ENCODE measurements at places on chromosomes 12 and 14. TPM values are rescaled to one million over a fixed set of nuclear protein-coding genes. Genes with fewer than 3 reads are reported as not detected.
A peak's percentile ranks its signal among the peaks of the same experiment; 100 is the strongest.

- no peak for DNase-seq
Measured at GRCh38 chr12:89101440-89101839, 250.9 kb downstream of the DUSP6 start.

GRCh38 chr14:21671371-21671770, 2.2 kb downstream of the OR4E1 start:
- DNase-seq = no peak

GRCh38 chr14:60278350-60278749, 29.3 kb downstream of the PPM1A start:
- DNase-seq = no peak

The AQP2 gene
- total RNA-seq = not detected

The ADAM21 gene
- 0.66 TPM for total RNA-seq

GRCh38 chr14:77051116-77051515, 22.6 kb upstream of the IRF2BPL start:
- no peak for DNase-seq

DNA sequence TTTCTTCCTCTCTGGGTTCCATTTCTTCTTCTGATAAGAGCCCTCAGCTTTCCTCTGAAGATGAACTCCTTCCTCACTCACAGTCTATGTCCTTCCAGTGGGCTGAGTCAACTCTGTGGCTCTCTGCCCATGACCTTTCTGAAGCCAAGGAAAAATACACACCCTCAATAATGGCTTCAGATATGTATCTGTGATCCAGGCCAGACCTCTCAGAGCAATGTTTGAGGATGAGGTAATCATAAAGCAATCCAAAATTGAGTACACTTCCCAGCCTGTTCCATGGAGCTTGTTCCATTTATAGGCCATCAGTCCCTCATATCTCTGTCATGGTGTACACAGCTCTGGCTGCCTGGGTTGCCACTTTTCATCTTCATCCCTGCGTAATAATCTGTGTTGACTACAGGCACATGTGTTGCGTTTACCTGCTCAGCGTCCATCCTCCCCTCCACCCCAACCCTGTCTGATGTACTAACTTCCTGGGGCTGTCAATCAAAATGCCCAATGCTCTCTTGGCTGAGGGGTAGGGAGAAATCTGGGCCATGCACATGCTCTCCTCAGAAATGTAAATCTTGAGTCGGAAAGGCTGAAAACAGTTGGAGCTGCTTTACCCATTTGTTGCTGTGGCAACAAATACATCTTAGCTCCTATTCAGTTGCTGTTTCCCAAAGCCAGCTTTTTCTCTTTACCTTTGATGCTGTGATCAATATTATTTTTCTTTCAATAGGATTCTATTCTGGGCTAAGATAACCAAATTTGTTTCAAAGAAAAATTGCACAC, 377.8 kb upstream of the TMEM132C start:
- DNase-seq = no peak

The ATP6V1D gene
- 95.5 TPM for total RNA-seq

The PPM1H gene
- total RNA-seq = 3.1 TPM

- DNase-seq = peak; percentile 86
Measured at GRCh38 chr12:79174626-79175025, 310.1 kb downstream of the SYT1 start.

GRCh38 chr12:123109319-123109772, 41.5 kb downstream of the PITPNM2 start:
- DNase-seq = no peak

The ASCL1 gene
- not detected for total RNA-seq

GRCh38 chr12:106957583-106957982, 1.9 kb downstream of the TMEM263 start:
- no peak for DNase-seq

The GMPR2 gene
- 147 TPM for total RNA-seq

The CAPZA3 gene
- total RNA-seq = not detected

The PTGDR gene
- total RNA-seq = not detected

- no peak for DNase-seq
Measured at GRCh38 chr12:70213707-70214106, 29.5 kb upstream of the CNOT2 start.

DNA sequence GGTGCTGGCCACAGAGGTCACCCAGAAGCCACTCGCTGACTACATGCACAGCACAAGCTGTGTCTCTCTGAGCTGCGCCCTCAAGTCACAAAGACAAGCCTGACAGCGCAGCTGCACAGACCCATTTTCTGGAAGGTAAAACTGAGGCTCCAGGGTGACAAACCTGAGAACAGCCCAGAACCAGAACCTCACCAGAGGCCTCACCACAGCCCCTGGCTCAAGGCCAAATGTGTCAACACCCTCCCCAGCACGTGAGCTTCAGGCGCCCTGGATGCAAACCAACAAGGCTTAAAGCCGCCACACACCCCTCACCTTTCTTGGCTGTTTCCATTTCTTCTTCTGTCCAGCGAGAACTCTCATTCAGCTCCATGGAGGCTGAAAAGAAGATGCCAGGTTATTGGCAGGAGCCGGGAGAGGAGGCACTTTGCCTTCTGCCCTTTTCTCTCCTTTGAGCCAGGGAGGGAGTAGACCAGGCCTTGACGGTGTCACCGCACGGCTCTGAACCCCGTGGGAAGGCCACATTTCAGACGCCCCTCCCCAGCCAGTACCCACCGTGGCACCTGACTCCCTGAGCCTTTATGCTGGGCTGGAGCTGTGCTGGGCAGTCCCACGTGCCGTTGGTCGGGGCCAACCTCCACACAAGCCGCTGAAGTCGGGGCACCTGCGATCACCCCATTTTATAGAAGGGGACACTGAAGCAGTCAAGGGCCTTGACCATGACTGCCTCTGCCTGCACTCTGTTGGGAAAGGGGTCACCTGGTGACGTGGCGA, 103.1 kb downstream of the RFLNA start:
- DNase-seq = peak; percentile 60

GRCh38 chr12:4221258-4221620, 52.3 kb upstream of the CCND2 start:
- no peak for DNase-seq

- DNase-seq = peak; percentile 58
Measured at GRCh38 chr12:12010277-12011039, 60.3 kb upstream of the BCL2L14 start.

DNA sequence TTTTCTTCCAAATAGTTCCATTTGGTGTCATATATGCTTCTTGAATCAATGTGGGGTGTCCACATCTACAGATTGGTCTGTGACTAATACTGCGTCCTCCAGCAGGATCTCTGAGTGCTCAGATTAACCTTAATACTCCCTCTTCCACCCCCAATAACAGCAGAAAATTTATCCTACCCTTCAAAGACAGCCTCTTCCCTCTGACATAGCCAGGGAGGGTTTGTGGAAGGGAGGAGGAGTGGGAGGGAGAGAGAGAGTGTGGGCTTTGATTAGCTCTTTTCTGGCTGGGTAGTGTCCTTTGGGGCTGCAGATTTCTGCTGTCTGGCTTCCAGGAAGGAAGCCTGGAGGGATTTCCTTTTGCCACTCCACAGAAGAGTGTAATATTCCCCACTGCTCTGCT, 220.7 kb downstream of the TTC6 start:
- DNase-seq = no peak

The FZD10 gene
- total RNA-seq = not detected

DNA sequence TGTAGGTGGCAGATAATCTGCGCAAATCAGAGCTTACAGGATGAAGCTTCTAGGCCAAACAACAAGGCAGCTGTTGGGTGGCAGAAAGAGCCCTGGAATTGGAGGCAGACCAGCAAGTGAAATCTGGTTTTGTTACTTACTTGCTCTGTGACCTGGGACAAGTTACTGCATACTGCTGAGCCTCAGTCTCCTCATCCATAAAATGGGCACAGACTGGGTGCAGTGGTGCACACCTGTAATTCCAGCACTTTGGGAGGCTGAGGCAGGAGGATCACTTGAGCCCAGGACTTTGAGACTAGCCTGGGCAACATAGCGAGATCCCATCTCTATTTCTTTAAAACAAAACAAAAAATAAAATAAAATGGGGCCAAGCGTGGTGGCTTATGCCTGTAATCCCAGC, 31.4 kb upstream of the COX6A1 start:
- DNase-seq = no peak

DNA sequence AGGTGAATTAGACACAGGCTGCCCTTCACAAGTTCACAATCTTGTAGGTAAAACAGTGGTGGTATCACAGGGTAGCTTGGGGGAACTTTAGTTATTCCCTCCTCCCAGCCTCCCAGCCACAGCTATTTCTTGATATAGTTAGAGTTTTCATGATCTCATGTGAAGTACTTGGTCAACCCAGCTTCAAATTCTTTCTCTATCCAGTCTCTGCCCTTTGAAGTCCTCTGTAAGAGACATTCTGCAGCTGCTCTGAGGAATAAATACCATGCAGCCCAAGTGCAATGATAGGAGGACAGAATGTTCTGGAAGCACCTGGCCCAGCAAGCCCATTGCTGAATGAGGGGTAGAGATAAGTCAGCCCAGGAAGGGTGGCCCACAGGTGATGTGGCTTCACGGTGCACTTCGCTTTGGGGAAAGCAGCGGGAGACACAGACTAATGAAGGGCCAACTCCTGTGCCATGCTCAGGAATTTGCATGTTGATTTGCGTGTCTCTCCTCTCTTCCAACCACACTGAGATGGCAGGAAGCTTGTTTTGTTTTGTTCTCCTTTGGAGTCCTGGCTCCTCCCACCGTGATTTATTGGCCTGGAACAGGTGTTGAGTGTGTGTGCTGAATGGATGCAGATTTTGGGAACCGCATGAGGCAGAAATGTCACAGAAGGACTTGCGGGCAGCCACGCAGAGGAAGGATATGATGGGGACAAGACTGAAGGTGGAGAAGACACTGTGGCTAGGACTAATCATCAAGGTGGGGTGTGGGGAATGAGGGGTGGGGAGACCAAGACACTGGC, 8.0 kb upstream of the TXNRD1 start:
- DNase-seq = no peak

DNA sequence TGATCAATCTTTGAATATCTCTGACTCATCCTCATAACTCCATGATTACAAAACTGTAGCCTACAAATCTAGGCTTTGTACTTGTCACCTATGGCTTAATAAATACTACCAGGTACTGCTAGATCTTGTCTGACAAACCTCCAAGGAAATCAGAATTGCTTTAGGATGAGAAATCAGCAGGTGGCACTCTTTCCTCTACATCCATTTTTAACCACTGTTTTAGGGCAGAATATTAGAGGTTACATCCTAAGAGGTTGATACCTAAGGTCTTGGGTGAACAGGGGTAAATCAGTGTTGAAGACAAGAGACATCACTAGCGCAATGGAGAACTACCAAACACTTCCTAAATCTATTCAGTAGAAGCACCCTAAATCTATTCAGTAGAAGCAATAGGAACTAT, 63.1 kb upstream of the SOX5 start:
- peak; percentile 26 for DNase-seq

The CD9 gene
- 266 TPM for total RNA-seq

- DNase-seq = peak; percentile 18
Measured at GRCh38 chr12:123671876-123672275, 963 bp downstream of the TCTN2 start.

GRCh38 chr12:27572486-27573255, 48.7 kb downstream of the PPFIBP1 start:
- DNase-seq = peak; percentile 77

The PLEKHG3 gene
- total RNA-seq = 0.17 TPM

The TPPP2 gene
- not detected for total RNA-seq

The CELA1 gene
- not detected for total RNA-seq

The RFX4 gene
- total RNA-seq = not detected

DNA sequence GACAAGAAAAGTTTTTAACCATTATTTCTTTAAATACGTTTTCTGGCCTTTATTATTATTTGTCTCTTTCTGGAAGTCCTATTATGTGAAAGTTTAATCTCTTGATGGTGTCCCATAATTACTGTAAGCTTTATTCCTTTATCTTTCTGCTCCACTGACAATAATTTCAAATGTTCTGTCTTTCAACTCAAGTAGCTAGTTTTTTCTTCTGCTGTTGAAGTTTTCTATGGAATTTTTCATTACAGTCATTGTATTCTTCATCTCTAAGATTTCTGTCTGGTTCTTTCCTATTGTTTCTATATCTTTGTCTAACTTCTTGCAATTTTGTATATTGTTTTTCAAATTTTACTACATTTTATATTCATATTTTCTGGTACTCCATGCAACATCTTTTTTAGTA, 173.6 kb upstream of the MGAT4C start:
- DNase-seq = no peak

- no peak for DNase-seq
Measured at GRCh38 chr12:5720381-5721005, 224.6 kb downstream of the ANO2 start.

- no peak for DNase-seq
Measured at GRCh38 chr14:72104011-72104613, 171.9 kb downstream of the RGS6 start.

The TSPAN19 gene
- not detected for total RNA-seq

The LIN52 gene
- 8.2 TPM for total RNA-seq

DNA sequence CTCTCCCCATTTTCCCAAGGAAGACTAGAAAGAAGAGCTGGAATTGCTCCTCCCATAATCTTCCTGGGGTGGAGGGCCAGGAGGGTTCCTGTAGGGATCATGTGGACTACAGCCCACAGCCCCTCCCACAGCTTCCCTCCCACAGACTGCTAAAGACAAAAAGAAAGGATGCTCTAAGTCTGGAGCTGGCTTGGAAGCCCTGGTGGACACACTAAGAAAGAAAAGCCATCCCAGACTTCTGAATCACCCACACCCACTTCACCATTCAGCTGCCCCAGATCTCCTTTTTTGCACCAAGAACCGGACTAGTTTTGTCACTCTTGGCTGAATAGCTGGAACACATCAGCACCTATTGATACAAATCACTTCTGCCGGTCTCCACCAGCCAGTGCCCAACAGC, 56.8 kb upstream of the PLXNC1 start:
- DNase-seq = peak; percentile 51

The KRT74 gene
- not detected for total RNA-seq

DNA sequence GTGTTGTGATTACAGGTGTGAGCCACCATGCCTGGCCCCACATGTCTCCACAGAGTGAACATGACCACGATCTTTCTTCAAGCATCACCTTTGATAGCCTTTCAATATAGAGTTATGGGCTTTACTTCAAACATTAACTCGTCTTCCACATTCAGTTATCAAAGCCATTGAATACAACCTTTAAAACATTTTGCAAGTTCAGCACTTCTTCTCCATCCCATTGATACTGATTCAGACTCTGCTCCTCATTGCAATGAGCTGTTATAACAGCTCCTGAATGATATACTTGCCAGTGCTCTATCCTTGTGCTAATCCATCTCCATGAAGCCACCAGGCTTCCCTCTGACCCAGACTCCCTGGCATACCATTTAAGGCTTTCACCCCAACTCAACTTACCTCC, 223.5 kb upstream of the EEA1 start:
- no peak for DNase-seq

GRCh38 chr12:71719647-71720370, 33.9 kb downstream of the TMEM19 start:
- no peak for DNase-seq

DNA sequence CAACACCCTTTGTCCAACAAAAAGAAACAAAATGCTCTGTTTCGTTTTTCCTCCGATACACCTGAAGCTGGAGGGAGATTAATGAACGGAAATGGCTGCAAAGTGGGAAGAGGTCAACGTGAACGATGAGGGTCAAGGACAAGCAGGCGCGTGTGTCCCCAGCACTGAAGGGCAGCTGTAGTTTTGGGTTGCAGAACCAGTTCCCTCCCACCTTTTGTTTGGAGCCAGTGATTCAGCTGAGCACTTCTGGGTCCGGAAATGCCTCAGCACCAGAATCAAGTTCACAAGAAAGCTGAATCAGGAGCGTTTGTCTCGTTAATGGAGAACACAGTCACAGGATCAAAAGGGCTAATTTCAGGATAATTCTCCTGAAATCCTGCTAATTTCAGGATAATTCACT, 51.1 kb upstream of the PWP1 start:
- DNase-seq = no peak
